ENCODE measurements at places on chromosomes 4 and X.

DNA sequence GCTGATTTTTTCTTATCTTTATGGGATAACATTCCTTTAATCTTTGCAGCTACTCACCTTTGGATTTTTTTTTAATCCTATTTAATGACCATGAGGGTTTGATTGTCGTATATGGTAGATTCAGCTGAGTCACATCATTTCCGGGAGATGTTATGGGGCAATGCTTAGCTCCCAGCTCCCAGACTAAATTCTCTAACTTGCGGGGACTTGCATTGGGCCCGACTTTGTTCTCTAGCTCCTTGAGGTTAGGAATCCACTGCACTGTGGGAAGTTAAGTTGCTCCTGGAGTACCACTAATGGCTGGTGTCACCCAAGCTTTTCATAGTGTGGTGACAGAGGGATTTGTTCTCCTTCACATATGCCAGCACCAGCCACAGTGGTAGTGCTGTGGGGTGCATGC is 287.4 kb downstream of the TECRL start:
- DNase-seq, result no peak

GRCh38 chr4:121484633-121485032 is 103.8 kb upstream of the QRFPR start:
- DNase-seq, result peak; percentile 10

GRCh38 chr4:184460499-184461285 is 13.7 kb downstream of the IRF2 start:
- DNase-seq, result no peak

DNA sequence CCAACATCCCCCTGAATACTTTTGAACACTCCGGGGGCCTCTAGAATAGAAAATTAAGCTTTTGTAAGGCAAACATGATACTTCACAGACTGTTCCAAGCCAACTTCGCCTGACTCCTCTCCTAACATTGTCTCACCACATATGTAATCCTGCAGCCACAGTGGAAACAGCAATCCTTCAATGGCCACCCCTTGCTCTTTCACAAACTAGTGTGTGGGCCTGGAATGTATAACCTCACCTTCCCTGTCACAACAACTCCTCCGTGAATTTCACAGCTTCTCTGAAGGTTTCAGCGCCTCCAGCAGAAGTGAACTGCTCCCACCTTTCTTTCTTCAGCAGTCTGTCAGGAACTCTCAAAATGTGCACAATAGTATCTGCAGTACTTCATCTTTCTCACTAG is 185.1 kb downstream of the ADGRL3 start:
- no peak for DNase-seq

DNA sequence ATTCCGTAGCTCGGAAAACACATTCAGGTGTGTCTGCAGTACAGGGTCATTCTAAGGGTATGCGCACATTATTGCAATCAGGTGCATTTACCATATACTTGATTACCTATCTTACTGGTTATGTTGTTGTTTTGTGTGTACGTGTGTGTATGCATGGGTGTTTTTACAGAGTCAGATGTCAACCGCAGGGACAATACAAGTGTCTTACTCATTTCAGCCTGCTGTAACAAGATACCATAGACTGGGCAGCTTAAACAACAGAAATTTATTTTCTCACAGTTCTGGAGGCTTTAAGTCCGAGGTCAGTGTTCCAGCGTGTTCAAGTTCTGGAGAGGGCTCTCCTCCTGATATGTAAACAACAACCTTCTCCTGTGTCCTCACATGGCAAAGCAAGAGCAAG is 316.7 kb downstream of the DMD start:
- no peak for DNase-seq

DNA sequence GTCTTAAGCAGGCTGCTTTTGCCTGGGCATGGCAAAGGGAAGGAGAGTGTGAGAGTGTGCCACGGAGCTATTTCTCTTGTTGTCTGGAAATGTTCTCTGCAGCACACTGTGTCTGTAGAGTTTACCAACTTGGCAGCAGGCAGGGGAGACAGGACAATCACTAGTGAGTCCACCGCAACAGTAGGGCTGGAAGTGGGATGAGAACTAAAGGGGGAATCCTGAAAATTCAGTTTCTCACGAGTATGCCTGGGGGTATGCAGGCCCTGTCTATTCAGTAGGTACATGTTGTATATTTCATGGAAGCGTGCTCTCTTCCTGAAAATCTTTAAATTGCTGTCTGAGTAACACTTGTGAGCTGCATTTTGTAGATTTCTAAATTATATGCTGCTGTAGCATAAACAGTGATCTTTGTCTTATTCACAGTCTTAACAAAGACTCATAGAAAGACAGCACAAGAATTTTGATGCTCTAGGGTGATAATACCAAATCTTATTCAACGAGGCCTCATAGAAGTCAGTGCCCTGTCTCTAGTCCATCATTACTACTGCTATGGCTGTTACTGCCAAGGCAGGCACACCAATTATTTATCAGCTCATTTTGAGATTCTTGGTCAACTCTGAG is 200.4 kb upstream of the LEF1 start:
- DNase-seq, result no peak

GRCh38 chrX:30748342-30748960 is 95.2 kb downstream of the GK start:
- DNase-seq, result no peak

GRCh38 chr4:187478292-187479140 is 517.1 kb upstream of the ZFP42 start:
- no peak for DNase-seq

DNA sequence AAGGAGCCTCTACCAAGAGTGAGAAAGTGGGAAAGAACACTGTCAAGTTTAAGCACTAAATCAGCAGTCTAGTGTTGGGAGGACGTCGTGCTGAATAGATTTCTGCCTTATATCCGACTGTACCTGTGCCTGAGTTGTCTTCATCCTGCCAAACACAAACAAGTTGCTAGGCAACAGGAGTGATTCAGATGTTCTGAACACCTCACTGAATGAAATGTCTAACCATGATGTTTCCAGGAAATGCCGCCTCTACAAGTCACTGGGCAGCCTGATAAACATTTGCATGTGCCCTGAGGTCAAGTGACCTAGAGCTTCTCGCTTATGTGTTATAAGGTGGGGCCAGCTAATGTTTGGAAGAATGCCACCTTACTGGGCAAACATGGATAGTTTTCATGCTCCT is 37.9 kb downstream of the SGMS2 start:
- no peak for DNase-seq

GRCh38 chr4:31692399-31692940 is 972.3 kb downstream of the PCDH7 start:
- no peak for DNase-seq

DNA sequence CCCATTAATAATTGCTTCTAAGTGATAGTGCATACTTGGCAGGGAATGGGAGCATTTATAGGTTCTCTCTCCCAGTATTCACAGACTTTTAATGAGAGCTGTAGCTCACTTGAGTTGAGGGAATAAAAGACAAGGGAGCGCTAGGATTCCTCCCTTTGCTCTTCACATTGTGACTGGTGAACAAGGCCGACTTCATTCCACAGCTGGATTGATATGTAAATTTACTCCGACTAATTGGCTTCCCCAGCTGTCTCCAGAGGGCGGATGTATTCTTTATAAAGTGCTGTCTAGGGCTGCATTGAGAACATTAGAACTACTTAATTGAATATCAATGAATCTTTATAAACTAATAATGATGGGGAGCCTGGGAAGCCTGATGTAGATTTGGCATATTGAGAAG is 63.4 kb downstream of the GPR50 start:
- no peak for DNase-seq

DNA sequence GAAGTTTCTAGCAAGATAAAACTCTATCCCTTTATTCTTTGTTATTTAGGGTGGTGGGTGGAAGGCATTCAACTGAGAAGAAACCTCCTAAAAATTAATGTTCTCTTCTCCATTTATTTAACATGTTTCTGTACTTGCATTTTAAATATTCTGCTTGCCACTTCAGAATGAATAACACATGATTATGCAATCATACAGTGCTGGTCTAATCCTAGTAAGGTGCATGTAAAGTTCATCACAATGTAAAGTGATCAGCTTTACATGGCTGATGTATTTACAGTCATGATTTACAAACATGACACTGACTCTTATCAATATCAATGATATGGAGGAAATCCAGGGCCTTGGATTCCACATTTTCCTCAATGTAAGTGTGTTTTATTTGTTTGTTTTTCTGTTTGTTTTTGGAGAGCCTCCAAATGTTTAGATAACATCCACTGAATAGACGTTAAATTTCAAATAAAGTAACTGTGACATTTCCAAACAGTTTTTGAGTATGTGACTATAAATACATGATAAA is 342.1 kb upstream of the CTSO start:
- no peak for DNase-seq

DNA sequence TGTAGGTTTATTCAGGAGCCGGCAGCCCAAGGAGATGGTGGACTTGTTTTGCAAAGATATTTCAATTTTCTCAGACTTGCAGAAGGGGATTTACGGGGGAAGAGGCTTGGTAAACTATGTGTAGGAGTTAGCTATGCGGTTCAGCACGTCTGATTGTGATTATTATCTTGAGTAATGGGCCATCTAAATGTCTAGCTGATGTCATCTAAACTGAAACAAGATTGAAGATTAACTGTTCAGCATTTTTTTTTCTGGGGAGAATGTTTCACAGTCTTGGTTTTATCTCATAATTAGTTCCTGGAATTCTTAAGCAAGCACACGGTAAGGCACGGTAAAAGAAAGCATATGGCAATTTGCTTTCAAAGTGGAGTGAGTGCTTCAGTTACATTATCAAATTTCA is 207.3 kb upstream of the CXorf51B start:
- DNase-seq, result no peak

DNA sequence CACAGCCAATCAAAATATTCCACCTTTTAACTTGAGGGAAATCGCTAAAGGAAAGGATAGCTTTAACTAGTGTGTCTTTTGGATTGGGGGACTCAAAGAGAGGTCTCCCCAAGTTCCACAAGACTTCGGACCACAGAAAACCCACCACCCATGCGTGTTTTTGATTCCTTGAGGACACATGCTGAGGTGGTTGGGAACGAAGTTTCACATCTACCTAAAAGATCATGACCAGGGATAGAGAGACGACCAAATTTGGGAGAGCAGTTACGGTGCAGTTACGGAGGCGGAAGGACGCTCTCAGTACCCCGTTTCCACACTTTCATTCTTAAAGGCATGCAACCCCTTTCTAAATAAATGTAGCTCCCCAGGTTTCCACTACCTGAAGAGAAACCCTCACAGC is 1.1 kb downstream of the PCYT1B start:
- DNase-seq, result no peak

GRCh38 chr4:86896596-86896995 is 4.4 kb upstream of the C4orf36 start:
- no peak for DNase-seq

DNA sequence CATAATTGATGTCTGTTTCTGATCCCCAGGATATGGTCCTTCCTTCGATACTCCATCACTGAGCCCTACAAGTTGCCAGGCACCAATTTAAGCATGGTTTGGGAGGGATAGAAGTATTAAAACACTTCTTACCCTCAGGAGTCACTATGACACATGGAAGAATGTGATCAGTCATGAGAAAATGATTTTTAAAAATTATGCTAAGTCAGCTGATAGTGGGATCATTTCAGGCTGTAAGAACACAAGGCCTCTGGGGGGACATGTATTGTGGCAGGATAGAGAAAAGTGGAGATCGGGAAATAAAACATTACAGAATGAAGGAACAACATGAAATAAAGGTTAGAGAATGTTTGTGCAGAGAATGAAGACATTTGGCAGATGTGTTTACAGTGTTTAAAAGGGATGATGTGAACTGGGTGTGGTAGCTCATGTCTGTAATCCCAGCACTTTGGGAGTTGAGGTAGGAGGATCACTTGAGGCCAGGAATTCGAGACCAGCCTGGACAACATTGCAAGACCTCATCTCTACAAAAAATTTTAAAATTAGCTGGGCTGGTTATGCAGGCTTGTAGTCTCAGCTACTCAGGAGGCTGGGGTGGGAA is 64.0 kb downstream of the ELOVL6 start:
- DNase-seq, result no peak

- DNase-seq, result peak; percentile 56
Measured at GRCh38 chrX:40278340-40279090, 180.8 kb upstream of the BCOR start.

GRCh38 chr4:110211007-110211769 is 12.8 kb upstream of the ELOVL6 start:
- peak; percentile 51 for DNase-seq

GRCh38 chr4:176849076-176849475 is 56.4 kb upstream of the VEGFC start:
- no peak for DNase-seq

DNA sequence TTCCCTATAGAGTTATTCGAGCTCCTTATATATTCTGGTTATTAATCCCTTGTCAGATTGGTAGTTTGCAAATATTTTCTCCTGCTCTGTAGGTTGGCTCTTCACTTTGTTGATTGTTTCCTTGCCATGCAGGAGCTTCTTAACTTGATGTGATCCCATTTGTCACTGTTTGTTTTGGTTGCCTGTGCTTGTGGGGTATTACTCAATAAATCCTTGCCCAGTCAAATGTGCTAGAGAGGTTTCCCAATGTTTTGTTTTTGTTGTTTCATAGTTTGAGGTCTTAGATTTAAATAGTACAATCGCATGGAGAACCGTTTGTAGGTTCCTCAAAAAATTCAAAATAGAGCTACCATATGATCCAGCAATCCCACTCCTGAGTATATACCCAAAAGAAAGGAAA is 2.3 kb upstream of the SYTL5 start:
- DNase-seq, result no peak

DNA sequence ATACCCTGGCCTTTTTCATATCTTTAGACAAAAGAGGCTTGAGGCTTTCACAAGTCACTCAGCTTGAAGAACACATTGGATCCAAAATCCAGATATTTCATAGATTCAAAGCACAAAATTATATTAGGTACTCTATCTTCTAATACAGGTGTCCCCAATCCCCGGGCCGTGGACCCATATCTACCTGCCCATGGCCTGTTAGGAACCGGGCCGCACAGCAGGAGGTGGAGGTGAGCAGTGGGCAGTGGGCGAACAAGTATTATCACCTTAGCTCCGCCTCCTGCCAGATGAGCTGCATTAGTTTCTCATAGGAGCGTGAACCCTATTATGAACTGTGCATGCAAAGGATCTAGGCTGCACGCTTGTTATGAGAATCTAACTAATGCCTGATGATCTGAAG is 18.7 kb downstream of the YIPF7 start:
- no peak for DNase-seq

DNA sequence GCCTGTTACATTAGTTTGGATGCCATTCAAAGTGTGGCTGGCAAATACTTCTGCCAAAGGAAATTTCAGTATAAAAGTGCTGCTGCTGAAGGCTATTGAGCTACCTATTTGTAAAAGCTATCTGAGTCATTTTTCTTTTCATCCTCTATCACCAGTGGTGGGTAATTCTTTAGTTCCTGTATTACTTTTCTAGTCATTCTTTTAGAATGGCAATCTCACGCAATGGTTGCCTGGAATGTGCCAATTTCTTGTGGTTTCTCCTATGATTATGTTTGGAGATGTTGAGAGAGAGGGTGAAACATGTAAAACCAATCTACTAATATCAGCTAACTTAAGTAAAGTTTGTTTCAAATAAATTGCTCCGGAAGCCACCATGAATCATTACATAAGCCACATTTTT is 685.0 kb downstream of the RAPGEF2 start:
- DNase-seq, result no peak
